Central memory CD4-positive, alpha-beta T cell (primary cell): ENCODE measurements at places on chromosomes 2 and 18.

GRCh38 chr2:205675861-205676516 lies 6.3 kb upstream of the NRP2 start:
- no peak for DNase-seq

DNA sequence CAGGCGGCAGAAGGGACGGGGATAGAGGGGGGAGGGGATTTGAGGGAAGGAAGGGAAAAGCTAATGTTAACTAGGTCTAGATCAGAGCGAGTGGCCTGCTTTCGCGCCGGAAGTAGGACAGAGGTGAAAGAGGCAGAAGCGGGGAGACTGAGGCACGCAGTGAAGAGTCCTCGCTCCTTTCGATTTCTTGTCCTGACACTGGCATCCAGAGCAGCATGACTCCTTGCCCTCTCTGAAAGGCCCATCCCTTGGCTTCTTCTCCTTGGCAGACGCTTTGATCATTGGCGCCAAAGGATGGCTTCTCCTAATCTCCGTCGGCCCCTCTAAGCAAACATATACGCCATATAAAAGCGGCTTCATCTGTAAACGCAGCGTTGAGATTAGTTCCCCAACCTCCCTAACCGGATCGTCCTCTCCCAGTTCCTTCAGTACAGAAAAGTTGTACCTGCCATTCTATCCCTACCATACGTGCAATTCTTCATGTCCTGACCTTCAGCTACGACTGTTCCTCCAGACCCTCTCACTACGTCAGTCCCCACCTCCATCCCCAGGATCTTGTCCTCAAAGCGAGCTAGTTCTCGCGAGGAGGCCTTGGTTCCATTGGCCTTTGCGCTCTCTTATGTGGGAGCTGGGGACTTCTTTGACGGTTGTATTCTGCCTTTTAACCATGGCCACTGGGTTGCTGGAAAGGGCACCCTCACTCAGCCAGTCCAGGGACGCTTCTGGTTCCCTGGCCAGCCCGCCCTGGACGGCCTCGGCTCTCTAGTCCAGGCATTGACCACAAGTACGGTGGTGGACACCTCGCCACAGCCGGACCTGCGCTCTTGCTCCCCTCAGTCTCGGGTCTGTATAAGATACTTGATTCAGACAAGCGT lies 857 bp upstream of the NEUROD1 start:
- DNase-seq, result no peak

DNA sequence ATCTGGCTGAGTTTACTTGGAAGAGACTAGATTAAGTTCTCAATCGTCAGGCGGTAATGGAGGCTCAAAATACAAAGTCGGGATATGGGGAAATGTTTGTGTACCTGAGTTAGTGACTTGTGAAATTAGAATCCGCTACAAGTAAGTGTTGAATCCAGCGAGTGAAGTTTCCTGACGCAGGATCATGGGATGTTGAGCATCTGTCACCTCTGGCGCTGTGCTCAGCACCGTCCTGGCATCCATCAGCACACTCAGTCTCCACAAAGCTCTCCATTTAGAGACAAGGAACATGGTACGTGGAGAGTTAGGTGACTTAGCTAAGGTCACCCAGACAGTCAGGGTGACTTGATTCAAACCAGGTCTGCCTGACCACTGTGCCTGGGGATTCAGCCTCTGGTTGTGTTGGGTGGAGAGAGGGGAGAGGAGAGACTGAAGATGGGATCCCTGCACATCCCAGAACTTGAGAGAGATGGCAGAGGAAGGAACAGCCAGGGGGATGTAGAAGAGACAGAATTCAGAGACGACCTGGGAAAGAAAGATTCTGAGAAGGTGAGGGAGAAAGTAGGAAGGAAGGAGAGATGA lies 251.2 kb downstream of the ACKR3 start:
- no peak for DNase-seq

- peak; percentile 75 for DNase-seq
Measured at GRCh38 chr2:30266051-30266621, 34.8 kb downstream of the LBH start.

- no peak for DNase-seq
Measured at GRCh38 chr2:99960291-99960690, 182.1 kb downstream of the AFF3 start.

DNA sequence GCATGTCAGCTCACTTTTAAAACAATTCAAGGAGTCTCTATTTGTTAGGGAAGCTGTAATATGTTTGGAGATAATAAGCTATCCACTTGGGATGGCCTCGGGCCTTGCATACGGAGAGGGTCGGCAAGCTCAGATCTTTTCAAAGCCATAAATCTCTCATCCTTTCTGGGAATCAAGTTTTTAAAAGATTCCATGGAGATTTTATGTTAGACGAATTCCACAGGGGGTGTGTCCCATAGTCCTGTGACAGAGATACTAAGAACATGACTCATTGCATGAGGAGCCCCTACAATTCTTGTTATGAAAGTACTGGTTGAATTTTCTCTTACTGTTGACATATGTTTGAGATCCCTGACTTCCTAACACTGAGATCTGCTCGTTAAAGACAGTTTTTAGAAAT lies 108.7 kb downstream of the FEZ2 start:
- no peak for DNase-seq

GRCh38 chr2:96537734-96538486 lies 1.4 kb downstream of the ARID5A start:
- peak; percentile 73 for DNase-seq

- DNase-seq, result no peak
Measured at GRCh38 chr2:144683966-144684365, 164.0 kb upstream of the ZEB2 start.

GRCh38 chr2:55165626-55166025 lies 66.5 kb downstream of the CLHC1 start:
- no peak for DNase-seq

- DNase-seq, result peak; percentile 44
Measured at GRCh38 chr2:230773039-230773773, 60.6 kb downstream of the CAB39 start.

GRCh38 chr2:16288371-16289112 lies 348.2 kb downstream of the MYCN start:
- no peak for DNase-seq

- DNase-seq, result no peak
Measured at GRCh38 chr2:186485576-186485870, 537 bp upstream of the ZC3H15 start.

- DNase-seq, result no peak
Measured at GRCh38 chr2:168992026-168992425, 39.1 kb downstream of the ABCB11 start.

DNA sequence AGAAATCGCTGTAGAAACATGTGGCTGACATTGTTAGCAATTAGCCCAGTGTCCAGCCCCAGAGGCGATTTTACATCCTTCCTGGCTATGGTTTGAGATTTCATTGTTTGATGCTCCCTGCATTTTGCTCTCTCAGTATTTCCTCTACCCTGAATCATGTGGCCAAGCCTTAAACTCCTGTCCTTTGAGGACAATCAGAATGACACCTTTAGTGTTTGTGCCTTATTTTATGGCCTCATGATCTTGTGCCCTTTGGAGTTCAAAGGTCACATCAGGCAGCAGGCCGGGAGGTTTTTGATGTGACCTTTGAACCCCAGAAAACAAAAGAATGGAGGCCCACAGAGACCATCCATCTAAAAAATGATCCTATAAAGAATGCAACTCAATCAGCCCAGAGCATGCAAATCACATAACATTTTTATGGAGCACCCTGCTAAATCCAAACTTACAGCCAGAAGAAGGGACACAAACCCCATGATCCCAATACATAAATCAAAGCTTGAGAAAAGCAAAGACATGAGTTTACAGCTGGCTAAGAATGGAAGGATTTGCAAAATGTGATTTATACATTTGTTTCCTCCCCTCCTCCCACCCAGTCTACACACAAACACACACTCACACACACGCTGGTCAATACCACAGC lies 52.5 kb downstream of the FECH start:
- no peak for DNase-seq

- no peak for DNase-seq
Measured at GRCh38 chr2:188138313-188138712, 153.4 kb upstream of the GULP1 start.

GRCh38 chr2:40668425-40668824 lies 216.5 kb upstream of the SLC8A1 start:
- no peak for DNase-seq

GRCh38 chr2:190841707-190842505 lies 38.7 kb upstream of the GLS start:
- DNase-seq, result no peak

DNA sequence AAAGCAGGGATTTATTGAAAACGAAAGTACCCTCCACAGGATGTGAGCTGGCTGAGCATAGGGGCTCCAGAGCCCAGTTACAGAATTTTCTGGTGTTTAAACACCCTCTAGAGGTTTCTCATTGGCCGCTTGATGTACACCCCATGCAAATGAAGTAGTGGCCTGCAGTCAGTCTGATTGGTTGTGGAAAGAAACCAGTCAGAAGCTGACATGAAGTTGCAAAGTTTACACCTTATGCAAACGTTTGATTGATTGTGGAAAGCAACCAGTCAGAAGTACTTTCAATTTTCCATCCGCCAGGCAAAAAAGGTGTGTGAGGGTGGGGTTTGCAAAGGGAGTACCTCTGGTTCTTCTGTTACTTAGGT lies 62.3 kb downstream of the VWA3B start:
- DNase-seq, result peak; percentile 19

DNA sequence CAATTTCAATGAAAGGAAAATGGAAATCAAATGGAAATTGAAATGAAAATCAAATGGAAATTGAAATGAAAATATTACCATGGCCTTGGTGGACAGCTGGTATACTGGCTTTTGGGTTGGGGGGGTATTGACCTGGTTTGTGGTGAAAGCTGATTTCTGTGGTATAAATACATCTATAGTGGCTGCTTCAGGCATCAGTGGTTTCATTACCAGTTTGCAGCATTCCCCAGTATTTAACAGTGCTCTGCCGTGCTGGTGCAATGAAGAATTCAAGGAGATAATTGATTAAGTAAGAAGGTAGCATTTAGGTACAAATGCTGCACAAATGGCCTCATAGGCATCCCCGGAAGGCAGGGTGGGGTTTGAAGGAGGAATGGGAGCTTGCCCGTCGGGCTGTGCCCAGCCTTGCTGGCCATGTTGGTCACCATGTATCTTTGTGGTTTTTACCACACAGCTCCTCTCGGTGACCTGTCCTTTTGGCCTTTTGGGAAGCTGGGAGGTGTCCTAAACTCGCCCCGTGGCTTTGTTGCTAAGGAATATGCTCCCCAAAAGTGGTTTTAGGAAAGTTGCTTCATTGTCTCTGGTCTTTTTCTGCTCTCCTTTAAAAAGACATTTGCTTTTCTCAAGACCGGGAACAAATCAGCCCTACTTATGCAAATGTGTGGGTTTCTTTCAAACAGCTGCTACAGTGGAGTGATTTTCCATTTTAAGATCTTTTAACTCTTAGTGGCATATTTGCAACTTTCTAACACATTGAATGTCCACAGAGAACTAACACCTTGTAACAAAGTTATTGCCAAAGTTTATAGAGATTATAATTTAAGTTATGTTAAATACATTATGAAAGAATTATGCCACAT lies 28.6 kb downstream of the SNTG2 start:
- DNase-seq, result no peak

DNA sequence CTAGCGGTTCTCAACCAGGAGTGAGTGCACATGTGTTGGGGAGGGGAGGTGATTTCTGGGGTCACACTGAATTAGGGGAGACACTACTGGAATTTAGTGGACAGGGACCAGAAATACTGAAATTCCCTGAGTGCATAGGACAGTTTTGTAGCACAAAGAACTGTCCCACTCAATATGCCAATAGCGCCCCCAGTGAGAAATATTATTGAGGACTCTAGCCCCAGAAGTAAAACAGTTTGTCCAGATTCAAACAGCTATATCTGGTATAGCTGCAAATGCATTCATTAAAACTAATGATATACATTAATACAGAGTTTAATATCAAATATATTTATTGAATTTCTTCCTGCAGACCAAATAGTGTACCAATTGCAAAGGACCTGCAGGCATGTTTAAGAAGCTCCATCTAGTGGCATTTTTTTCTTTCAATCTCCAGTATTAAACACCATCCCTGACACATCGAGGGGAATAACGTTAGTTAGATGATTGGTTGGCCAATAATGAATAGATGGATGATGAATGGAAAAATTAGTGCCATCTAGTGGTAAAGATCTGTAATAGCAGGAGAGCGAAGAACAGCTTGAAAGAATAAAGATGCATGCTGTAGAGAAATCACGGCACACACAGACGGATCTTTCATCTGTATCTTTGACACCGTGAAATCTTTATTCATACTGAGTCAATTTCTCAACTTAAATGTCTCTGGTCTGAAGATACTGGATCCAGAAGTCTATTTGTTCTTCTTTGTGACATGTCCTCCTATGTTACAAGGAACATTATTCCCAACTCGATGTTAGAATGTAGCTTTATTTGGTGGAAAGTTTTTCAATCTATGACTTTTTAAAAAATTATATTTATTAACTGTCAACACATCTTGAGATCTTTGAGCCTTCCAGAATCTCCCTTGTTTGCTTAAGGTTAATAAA lies 62.5 kb downstream of the DHRS9 start:
- peak; percentile 53 for DNase-seq

DNA sequence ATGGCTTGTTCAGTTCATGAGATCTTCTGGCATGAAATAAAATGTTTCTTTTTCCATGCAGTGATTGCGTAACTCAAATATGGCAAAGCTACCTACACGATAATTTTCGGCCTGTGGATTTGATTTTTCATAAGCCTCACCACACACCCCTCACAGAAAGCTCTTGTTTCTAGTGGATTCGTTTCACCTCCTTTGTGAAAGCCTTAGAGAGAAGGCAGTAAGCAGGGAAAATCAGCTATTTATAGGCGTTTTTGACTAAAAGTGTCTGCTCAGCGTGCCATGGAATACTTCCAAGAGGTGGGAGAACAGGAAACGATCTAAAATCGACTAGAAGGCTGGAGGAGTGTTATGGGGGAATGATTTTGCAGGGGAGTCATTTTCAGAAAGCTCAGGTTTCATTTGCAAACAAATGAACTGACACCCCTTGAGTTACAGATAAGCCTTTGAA lies 417.9 kb downstream of the TGIF1 start:
- DNase-seq, result no peak

GRCh38 chr2:216689397-216689796 lies 6.0 kb downstream of the IGFBP5 start:
- DNase-seq, result no peak

DNA sequence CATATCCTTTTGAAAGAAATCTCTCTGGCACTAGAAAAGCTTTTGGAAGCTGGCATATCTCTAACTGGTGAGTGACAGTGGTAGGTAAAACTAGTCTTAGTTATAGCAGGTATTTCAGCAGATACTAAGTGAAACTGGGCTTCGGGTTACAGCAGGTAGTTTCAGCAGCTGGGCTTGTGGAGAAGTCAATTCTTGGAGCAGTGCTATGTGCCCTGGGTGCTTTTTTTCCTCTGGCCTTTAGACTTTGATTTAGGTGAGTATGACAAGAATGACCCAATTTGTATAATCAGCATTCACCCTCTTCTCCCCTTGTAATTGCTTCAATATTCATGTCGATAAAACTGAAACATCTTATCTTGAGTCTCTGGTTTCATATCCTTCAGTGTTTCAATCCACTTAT lies 123.1 kb downstream of the KYNU start:
- DNase-seq, result no peak

GRCh38 chr2:111157798-111158197 lies 37.1 kb downstream of the BCL2L11 start:
- DNase-seq, result no peak

- DNase-seq, result no peak
Measured at GRCh38 chr2:150088538-150088937, 398.9 kb downstream of the RND3 start.
